Skeletal muscle tissue (tissue), 5 donors: ENCODE measurements at places on chromosomes 16 and 17. TPM values are rescaled to one million over a fixed set of nuclear protein-coding genes. Genes with fewer than 3 reads are reported as not detected.

Gene KRTAP2-1
- not detected for total RNA-seq

Gene PIK3R6
- total RNA-seq: 0.52 TPM

Gene SLC6A2
- 1.0 TPM for total RNA-seq

Gene CD7
- total RNA-seq: 0.52 TPM

Gene ARHGAP44
- 3.7 TPM for total RNA-seq

Gene FOXL1
- total RNA-seq: under 0.01 TPM

Gene ZNF287
- total RNA-seq: 5.7 TPM

Gene ASGR2
- not detected for total RNA-seq

Gene PRSS8
- total RNA-seq: not detected

Gene HOXB7
- total RNA-seq: 1.0 TPM

Gene SLFN13
- 1.0 TPM for total RNA-seq

Gene RNU2-1
- total RNA-seq: not detected

Gene FSCN2
- total RNA-seq: 1.0 TPM

Gene MYH8
- 3,493 TPM for total RNA-seq

Gene PRRT2
- 0.52 TPM for total RNA-seq

Gene SLC4A1
- 47.0 TPM for total RNA-seq

Gene HYDIN
- total RNA-seq: 3.7 TPM

Gene FAM20A
- 5.2 TPM for total RNA-seq

Gene TBC1D3C
- not detected for total RNA-seq

Gene TMEM97
- total RNA-seq: 12.5 TPM
